T-cell (primary cell): ENCODE measurements at places on chromosomes 7 and 10.

DNA sequence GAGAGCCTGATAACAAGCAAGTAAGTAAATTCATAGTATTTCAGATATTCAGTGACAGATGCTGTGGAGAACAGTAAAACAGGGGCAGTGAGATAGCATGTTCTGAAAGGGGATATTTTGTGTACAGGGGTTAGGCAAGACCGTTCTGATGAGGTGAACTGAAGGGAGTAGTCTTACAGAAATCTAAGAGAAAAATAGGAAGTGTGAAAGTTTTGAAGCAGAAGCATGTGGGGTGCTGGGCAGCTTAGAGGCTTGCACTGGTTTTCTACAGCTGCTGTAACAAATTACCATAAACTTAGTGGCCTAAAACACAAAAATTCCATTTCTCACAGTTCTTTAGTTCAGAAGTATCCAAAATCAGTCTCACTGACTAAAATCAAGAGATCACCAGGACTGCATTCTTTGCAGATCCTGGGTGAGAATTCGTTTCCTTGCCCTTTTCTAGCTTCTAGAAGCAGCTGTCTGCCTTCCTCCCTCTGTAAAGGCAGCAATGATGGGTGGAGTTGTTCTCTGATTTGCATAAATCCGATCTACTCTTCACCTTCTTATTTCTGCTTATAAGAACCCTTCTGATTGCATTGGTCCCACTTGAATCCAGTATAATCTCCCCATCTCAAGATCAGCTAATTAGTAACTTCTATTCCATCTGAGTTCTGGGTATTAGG, 7.5 kb upstream of the KLF14 start:
- DNase-seq: no peak

DNA sequence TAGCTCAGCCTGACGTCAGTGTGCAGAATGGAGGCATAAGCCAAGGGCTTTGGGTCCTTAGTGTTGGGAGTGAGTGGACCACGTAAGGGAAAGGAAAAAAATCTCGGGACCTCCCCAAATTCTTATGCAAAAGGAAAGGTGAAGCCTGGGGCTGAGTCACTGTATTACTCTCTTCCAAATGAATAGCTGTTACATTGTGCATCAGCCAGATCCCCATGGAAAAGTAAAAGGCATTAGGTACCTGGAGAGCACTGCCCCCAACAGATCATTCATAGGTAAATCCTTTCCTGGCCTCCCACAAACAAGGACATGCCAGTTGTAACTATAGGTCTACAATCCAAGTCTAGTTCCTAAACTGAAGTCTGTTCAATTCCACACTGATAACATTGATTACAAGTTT, 170.5 kb downstream of the C1GALT1 start:
- DNase-seq: no peak

- no peak for DNase-seq
Measured at GRCh38 chr7:16774294-16774693, 20.7 kb downstream of the TSPAN13 start.

DNA sequence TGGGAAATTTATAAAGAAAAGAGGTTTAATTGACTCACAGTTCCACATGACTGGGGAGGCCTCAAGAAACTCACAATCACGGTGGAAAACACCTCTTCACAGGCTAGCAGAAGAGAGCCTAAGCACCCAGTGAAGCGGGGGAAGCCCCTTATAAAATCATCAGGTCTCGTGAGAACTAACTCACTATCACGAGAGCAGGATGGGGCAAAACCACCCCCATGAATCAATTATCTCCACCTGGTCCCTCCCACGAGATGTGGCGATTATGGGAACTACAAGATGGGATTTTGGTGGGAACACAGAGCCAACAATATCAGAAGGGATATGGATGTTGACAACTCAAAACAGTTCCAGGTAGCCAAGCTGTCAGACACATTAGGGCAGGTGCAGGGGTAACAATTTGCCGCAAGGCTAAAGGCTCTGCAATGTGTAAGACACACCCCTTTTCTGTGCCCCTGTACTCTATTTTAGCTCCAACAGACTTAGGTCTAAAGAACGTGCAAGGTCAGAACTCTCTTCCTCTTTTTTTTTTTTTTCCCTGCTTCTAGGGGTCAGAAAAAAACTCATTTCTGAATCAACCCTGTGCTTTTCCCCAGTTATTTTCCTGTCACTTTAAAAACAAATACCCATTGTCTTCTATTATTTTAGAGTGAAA, 30.7 kb upstream of the RBM20 start:
- no peak for DNase-seq

GRCh38 chr10:73357821-73358220, 843 bp downstream of the CFAP70 start:
- DNase-seq: peak; percentile 10

DNA sequence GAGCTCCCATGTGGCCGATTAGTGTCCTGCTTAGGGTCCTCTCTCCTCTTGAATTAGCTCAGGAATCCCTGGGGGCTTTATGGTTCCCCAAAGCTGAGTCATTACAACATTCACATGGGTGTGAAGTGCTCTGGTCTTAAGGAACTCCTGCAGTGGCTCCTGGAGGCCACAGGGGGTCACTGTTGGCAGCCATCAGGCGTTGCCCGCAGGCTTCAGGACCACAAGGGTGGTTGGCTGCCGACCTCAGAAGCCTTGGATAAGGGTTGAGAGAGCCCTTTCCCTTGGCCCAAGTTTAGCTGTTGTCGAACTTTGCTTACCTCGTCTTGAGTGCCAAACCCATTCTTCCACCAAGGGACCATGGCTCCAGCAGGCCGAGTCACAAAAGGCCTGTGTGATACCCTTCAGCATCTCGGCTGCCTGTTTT, 61.7 kb downstream of the SH2D4B start:
- DNase-seq: no peak
